Stimulated activated CD4-positive, alpha-beta T cell treated with anti-CD3 and anti-CD28 coated beads, Interleukin-15, amount 100 ng/mL, for 1 hour (primary cell): ENCODE measurements at places on chromosomes 4 and X.

DNA sequence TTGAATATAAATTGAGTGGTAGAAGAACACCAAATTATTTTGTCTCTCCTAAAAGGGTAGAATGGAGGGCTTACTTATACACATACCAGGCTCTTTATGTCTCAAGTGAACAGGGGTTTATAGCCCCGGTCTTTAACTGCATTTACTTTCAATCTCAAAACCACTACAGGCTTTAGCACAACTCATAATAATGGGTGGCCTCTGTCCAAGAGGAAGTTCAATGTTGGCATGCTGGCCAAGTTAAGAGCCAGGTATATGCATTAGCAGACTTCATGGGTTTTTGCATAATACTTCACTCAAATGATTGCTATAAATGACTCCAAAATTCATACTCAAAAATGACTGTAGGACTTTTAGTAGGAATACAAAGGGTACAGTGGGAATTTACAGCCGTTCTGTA, 118.5 kb upstream of the OTUD4 start:
- DNase-seq = no peak

- DNase-seq = no peak
These were observed 715.4 kb downstream of the GRXCR1 start for GRCh38 chr4:43607827-43608461.

GRCh38 chr4:138507522-138507921, 265.4 kb upstream of the SLC7A11 start:
- no peak for DNase-seq

GRCh38 chr4:1026115-1026514, 14.7 kb downstream of the FGFRL1 start:
- DNase-seq = peak; percentile 29

DNA sequence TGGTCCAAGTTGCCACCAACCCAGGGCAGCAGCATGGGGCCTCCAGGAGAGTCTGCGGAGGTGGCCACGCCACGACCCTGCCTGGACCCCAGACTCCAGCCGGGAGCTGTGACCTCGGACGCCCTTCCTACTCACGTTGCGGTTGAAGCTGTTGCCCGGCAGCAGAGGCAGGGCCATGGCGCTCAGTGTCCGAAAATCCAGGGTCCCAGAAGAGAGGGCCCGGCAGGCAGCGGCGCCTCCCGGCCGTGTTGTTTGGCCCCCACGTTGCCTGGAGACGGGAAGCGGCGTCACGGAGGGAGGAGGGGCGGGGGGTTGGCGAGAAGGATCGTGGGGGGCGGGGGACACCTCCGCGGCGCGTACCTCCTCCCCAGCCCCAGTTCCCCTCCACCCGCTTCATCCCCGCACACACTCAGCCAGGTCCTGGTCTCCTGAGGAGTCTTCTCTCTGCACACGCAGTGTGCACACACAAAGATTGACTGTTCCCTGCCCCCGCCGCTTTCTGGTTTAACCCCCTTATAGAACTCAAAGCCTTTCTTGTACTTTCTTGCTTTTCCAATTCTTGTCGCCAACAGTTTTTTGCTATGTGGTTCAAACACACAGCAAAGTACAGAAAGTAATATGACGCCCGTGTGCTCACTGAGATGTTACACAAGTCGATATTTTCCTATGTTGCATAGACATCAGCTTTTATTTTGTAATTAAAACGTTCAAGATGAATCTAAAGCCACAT, at the start of gene EFHC2:
Gene EFHC2, minus strand, starts transcription at position 261 of the 730 bp plus-strand sequence. Its CDS starts 84 bp downstream, at position 177.
- DNase-seq = peak; percentile 9
